ENCODE measurements at places on chromosomes 12 and 14.

DNA sequence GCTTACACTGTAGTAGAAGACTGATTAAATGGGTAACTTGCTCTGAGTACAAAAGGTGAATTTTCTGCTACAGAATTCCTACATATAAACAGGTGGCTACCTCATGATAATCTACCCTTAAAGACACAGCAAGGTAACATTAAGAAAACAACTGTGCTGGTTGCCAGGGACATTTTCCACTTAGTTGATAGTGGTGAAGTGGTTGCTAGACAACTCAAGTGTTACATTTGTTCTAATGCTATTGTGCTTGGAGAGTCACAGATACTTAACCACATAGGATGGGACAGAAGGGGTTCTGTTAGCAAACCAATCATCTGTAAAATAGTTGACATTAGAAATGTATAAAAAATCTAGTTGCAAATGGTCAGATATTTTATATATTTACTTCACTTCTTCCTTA lies 870.3 kb upstream of the SEL1L start:
- no peak for DNase-seq

DNA sequence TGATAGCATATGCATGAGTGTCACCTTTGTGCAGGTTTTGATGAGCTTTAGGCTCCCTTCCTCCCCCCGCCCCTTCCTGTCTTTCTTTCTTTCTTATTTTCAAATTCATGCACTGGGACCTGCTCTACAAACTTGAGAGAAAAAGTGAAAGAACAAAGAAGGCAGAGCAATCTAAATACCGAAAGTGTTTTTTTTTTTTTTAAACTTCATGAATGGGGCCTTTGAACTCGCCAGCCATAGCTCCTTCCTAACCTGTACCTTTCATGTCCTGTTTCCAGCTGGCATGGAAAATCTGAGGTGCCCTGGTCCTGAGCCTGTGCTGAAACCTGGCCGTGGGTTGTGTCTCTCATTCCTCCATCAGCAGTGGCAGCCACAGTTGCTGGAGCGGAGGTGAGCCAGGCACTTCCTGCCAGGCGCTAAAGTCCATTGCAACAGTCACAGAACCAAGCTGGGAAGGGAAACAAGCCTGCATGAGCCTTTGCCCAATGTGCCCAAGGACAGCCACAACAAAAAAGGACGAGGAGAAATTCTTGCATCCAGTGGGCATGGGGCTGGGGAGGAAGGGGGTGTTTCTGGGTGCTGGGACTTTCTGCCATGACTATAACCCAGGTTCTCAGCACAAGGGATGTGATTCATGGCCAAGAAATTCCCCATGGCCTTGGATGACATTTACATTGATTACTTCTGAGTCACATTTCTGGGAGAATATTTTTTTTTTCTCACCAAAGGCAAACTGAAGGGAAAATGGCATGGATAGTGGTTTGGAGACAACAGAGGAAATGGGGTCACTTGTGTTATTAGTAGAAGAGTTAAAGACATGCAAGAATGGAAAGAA lies 102.7 kb downstream of the TMEM30B start:
- DNase-seq: peak; percentile 6

GRCh38 chr12:6630736-6631135 lies 5.0 kb downstream of the LPAR5 start:
- no peak for DNase-seq

DNA sequence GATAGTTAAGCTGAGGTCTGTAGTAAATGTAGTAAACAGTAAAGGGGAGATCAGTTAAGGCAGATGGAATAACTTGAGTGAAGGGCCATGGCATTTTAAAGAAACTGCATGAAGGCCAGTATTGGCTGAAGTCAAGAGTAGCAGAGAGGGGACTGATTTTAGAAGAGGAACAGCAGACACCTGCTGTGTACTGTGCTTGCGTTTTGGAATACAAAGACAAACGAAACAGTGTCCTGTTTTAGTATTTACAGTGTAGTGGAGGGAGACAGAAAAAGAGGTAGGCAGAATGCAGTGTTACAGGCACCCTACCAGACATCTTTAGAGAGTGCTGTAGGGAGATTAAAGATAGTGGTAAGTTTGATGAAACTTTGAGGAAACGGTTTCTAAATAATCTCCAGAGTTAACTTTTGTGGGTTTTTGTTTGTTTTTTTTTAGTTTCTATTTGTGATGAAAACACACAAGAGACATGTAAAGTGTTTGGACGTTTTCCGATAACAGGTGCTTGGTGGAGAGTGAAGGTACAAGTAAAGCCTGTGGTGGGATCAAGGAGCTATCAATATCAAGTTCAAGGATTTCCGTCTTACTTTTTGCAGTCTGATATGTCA lies 2.1 kb downstream of the HELB start:
- peak; percentile 21 for DNase-seq

GRCh38 chr12:89344043-89344861 lies 8.0 kb downstream of the DUSP6 start:
- no peak for DNase-seq

DNA sequence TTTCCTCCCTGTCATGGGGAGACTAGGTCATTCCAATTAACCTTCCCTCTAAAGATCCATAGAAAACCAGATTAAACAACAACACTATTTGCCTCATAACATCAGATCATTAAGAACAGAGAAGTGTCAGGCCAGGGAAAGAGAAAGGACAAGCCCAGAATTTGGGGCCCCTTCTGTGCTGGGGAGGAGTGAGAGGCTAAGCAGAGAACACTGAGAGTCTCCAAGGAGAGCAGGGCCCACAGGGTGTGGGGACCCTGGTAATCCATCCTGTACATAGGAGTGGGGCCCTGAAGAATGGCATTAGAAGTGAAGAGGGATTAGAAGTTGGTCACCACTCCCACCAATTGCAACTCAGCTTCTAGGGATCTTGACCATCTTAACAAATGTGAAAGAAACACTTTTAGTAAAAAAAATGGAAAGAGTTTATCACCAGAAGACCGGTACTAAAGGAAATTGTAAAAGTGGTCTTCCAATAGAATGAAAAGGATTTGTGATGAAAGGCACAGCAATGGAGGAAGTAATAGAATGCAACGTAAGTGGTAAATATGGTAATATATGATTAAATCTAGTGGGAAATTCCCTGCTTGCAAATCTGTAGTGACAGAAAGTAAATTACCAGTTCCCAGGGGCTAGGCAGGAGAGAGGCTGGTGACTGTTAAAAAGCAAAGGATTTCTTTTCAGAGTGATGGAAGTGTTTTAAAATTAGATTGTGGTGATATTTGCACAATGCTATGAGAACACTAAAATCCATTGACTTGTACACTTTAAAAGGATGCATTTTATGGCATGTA lies 14.0 kb upstream of the TMTC1 start:
- no peak for DNase-seq

- no peak for DNase-seq
Observed at GRCh38 chr12:20220339-20220738, 148.0 kb upstream of the PDE3A start.

DNA sequence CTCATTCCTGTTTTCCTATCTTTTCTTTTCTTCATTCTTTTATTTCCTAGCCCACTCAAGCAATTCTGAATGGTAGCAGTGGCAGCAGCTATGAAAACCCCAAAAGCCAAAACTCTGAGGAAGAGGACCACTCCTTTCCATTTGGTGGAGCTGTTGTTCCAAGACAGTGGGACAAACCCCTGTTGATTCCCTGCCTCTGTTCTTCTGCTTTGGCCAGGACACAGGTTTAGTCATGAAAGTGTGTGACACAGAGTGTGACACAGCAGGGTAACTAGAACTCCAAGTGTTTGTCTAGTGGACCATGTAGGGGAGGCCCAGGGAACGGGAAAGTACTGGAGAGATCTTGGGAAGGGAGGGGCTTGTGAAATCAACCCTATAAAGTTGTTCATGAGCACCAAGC lies 71.1 kb downstream of the PTCSC3 start:
- no peak for DNase-seq

DNA sequence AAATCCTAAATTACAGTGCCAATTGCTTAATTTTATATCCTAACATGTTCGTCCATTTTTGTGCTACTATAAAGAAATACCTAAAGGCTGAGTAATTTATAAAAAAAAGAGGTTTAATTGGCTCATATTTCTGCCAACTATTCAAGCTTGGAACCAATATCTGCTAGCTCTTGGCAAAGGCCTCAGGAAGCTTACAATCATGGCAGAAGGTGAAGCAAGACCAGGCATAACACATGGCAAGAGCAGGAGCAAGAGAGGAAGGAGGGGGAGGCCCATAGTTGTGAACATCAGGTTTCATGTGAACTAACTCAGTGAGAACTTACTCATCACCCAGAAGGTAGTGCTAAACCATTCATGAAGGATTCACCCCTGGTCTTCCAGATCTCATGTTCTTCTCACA lies 494.3 kb downstream of the CCER1 start:
- no peak for DNase-seq

GRCh38 chr12:75481774-75482173 lies 1.2 kb downstream of the GLIPR1 start:
- DNase-seq: peak; percentile 34

DNA sequence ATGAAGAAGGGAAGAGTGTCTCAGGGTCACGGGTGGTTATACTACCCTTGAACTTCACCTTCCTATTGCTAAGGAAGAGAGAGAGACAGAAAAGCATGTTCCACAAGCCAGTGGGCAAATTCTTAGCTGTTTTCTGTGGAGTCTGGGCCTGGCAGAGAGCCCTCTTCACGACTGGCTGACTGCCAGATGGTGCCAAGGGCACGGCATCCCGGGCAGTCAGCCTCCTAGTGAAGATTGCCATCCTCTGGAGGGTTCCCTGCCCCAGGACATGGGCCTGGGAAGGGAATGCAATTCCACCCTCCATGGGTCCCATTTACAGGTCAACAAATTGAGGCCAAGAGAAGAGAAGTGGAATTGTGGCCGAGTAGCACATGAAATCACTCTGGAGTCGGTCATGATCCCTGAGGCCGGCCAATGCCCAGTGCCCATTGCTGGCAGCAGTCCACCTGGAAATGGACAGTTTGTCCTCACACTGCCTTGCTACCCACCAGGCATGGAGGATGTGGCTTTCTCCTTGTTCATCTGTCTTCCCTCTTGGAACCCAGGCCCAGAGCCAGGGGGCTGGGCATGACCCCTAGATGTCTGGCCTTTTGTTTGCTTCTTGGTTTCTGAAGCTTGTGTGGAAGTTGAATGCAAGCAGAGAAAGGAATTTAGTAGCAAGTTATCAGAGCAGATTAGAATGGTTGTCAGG lies 9.9 kb downstream of the TUNAR start:
- DNase-seq: no peak

GRCh38 chr12:29320295-29321085 lies 60.5 kb downstream of the ERGIC2 start:
- DNase-seq: no peak

- DNase-seq: no peak
Observed at GRCh38 chr12:3249081-3249800, 172.1 kb downstream of the TSPAN9 start.

- no peak for DNase-seq
Observed at GRCh38 chr12:18281941-18282340, 20.6 kb downstream of the PIK3C2G start.

DNA sequence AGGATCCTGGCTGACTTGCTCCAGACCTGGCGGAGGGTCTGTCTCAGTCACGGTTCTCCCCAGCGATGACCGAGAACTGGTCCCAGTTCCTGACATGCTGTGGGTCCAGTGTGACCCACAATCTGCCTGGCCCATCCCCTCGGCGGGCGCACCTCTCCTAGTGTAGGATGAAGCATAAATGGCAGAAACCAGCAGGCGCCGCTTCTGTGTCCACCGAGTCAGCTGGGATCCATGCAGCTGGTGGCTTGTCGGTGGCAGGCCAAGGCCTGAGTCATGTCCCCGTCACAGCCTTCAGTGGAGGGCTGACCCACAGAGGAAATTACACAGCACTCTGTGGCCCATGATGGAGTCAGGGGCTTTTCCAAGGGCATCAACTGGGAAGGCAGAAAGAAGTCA lies 38.5 kb downstream of the NFKBIA start:
- no peak for DNase-seq

DNA sequence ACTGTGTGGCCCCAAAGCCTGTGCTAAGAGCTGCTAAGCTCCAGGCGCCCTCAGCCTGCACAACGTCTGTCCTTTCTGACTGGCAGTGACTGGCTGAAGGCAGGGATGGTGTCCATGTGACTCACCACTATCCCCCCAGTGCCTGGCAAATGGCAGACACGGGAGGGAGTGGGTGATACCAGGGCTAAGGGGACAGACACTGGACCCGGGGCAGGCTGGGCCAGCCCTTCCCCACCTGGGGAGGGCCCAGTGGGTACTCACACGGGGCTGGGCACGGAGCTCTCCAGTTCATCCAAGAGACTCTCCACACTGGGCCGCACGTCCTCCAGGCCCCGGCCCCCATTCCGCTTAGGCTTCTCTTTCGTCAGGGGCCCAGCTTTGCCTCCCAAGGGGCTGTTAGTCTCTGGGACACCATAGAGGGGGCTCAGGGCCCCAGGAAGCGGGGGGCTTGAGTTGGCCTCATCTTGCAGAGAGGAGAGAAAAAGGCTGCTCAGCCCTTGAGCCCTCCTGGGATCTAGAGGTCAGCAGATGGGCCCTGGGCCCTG lies 21.4 kb upstream of the RPLP0 start:
- DNase-seq: no peak

DNA sequence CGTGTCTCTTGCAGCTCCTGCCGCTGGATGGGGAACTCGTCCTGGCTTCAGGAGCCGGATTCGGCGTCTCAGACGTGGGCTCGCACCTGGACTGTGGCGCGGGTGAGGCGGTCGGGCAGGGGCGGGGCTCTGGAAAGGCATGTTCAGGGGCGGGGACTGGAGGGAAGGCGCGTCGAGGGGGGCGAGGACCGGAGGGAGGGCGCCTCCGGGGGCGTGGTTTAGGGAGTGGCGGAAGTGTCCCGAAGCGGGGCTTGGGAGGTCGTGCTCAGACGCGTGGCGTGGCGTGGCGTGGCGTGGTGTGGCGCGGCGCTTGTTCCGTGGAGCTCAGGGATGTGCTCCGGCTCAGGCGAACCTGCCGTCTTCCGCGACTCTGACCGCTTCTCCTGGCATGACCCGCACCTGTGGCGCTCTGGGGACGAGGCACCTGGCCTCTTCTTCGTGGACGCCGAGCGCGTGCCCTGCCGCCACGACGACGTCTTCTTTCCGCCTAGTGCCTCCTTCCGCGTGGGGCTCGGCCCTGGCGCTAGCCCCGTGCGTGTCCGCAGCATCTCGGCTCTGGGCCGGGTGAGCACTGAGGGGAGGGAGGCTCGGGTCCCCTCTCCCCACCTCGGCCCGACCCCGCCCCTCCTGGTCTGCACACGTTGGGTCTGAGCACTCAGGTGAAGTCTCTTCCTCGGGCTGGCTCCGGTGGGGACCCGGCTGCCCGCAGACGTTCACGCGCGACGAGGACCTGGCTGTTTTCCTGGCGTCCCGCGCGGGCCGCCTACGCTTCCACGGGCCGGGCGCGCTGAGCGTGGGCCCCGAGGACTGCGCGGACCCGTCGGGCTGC lies 6.2 kb downstream of the AMN start:
- DNase-seq: peak; percentile 83

All from CD4-positive, alpha-beta memory T cell (primary cell).